ENCODE measurements at places on chromosomes 3 and 15. TPM values are rescaled to one million over a fixed set of nuclear protein-coding genes. Genes with fewer than 3 reads are reported as not detected.

- DNase-seq, result no peak
- peak overlapping the region; percentile 100 for H3K27ac ChIP-seq
Observed at GRCh38 chr3:38164643-38164951, 740 bp upstream of the OXSR1 start.

TP63 gene
- not detected for total RNA-seq

GRCh38 chr3:48514431-48515227 lies 10.7 kb upstream of the SHISA5 start:
- H3K36me3 ChIP-seq, result no peaks in the 10 kb centered on the region
- no peaks in the 10 kb centered on the region for H3K4me1 ChIP-seq
- H3K27me3 ChIP-seq, result peaks cover 2% of the 10 kb centered on the region
- no peak overlapping the region for H3K4me3 ChIP-seq
- no peak for DNase-seq

TPRG1 gene
- not detected for total RNA-seq

PDIA5 gene
- 39.1 TPM for total RNA-seq

CA12 gene
- total RNA-seq, result 9.5 TPM

DNA sequence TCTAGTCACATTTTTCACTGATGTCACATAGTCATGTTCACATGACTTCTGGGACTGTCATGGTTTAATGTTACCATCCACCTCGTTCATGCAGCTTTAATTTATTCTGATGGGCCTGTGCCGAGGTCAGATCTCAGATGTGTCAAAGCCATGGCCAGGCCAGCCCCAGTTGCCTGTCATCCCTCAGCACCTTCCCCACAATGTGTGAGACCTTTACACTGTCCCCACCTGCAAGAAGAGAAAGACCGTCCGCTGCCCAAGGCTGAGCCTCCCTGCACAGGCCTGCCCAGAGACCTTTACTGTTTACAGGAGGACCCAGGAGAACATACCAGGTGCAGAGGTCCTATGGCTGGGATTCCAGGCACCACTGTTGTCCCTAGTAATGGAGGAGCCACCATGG lies 12.8 kb upstream of the KLF15 start:
- H3K4me1 ChIP-seq, result peaks cover 19% of the 10 kb centered on the region
- no peaks in the 10 kb centered on the region for H3K36me3 ChIP-seq
- peaks cover 23% of the 10 kb centered on the region for H3K27me3 ChIP-seq
- H3K4me3 ChIP-seq, result no peak overlapping the region

GRCh38 chr15:100919481-100920405 lies 586 bp downstream of the LRRK1 start:
- peaks cover 8% of the 10 kb centered on the region for H3K27me3 ChIP-seq
- peak overlapping the region; percentile 64 for H3K27ac ChIP-seq
- H3K4me3 ChIP-seq, result peak overlapping the region; percentile 88
- H3K4me1 ChIP-seq, result peaks cover 29% of the 10 kb centered on the region
- peaks cover 5% of the 10 kb centered on the region for H3K36me3 ChIP-seq

- H3K27me3 ChIP-seq, result no peaks in the 10 kb centered on the region
- no peak for DNase-seq
- H3K36me3 ChIP-seq, result no peaks in the 10 kb centered on the region
- H3K4me3 ChIP-seq, result no peak overlapping the region
- no peak overlapping the region for H3K27ac ChIP-seq
Observed at GRCh38 chr3:140091143-140091542, 156.2 kb downstream of the CLSTN2 start.

DNA sequence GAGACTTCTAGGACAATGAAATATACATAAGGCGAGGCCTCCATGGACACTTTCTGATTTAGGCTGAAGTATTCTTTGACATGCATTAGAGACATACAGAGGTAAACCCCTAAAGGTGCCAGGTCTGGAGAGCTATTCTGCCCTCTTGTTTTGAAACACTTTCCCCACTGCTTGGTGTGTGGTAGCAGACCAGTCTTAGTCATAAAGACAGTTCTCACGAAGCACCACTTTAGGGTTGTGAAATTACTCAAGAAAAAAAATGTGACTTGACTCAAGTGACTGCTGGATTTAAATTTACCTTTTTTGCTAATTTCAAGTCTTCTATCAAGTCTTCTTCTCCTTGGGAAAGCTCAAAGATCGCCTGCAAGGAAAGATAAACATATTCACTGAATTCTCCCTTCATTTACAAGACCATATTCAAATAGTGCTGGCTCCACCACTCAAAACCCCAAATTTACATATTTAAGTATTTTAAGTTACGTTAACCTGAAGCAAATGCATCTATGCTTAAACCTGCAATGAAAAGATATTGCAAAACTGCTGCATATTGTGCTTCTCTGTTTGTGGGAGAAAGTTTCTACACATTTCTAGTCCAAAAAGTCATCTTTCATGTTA lies 48.4 kb downstream of the ARHGEF3 start:
- H3K36me3 ChIP-seq, result peaks cover 23% of the 10 kb centered on the region
- H3K4me1 ChIP-seq, result peaks cover 36% of the 10 kb centered on the region
- H3K27ac ChIP-seq, result no peak overlapping the region
- H3K27me3 ChIP-seq, result no peaks in the 10 kb centered on the region

GRCh38 chr15:98809273-98809672 lies 160.9 kb downstream of the IGF1R start:
- H3K27me3 ChIP-seq, result peaks cover 3% of the 10 kb centered on the region
- peaks cover 29% of the 10 kb centered on the region for H3K4me1 ChIP-seq
- DNase-seq, result no peak
- H3K36me3 ChIP-seq, result peaks cover 7% of the 10 kb centered on the region
- no peak overlapping the region for H3K27ac ChIP-seq

DNA sequence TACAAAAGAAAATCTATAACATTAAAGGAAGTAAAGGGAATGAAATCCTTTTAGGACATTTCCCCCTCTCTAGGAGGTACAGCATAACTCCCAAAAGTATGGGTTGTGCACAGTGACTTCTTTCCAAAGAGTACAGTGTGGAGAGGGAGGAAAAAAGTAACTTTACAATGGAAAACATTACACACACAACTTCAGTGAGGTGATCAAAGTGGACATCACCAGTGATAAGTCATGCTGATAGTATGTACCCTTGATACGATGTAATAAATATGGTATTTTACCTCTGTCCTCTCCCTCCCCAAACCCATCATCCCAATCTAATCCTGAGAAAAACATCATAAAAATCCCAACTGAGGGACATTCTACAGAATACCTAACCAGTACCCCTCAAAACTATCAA lies 10.8 kb downstream of the PLD1 start:
- no peak overlapping the region for H3K4me3 ChIP-seq
- no peak for DNase-seq
- no peaks in the 10 kb centered on the region for H3K36me3 ChIP-seq
- H3K27ac ChIP-seq, result no peak overlapping the region

DNA sequence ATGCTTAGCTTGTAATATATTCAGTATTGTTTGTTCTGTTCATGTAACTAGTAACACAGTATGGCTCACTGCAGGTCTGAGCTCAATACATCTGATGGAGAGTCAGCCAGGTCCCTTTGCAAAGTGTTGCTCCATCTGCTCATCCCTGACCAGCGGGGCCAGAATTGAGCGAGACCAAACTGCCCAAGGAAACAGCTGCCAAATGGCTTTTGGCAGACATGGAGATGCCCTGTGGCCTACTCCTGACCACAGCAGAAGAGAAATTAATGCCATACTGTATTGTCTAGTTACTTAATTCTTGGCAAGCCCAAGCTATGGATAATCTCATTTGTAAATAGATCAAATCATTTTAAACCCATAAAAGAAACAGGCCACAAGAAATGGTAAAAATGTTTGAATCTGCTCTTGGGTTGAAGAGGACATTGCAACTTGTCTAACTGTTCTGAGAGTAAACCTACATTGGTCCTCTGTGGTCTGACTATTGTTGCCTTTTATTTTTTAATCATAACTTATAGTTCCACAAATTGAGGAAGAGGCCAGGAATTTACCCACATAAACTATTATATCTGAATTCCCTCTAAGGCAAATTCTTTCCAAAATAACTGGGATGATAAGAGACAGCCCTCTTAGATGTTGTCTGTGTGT lies 209.5 kb downstream of the EBLN2 start:
- DNase-seq, result no peak
- H3K4me3 ChIP-seq, result no peak overlapping the region
- H3K27me3 ChIP-seq, result peaks cover 5% of the 10 kb centered on the region
- no peaks in the 10 kb centered on the region for H3K4me1 ChIP-seq
- H3K36me3 ChIP-seq, result no peaks in the 10 kb centered on the region

- H3K4me1 ChIP-seq, result peaks cover 30% of the 10 kb centered on the region
- H3K36me3 ChIP-seq, result no peaks in the 10 kb centered on the region
- H3K27me3 ChIP-seq, result peaks cover 36% of the 10 kb centered on the region
- no peak for DNase-seq
- H3K27ac ChIP-seq, result no peak overlapping the region
Observed at GRCh38 chr15:76147906-76148570, 88.3 kb downstream of the TMEM266 start.

GRCh38 chr3:112759210-112759609 lies 87.5 kb downstream of the CD200R1L start:
- no peak for DNase-seq
- no peak overlapping the region for H3K27ac ChIP-seq
- H3K4me3 ChIP-seq, result no peak overlapping the region
